Breast epithelium (tissue), 4 donors: ENCODE measurements at places on chromosomes 5 and 9.
A peak's percentile ranks its signal among the peaks of the same experiment; 100 is the strongest.

GRCh38 chr9:123421186-123421585 is 65.2 kb downstream of the CRB2 start:
- no peak for DNase-seq
- H3K36me3 ChIP-seq = no peaks in the 10 kb centered on the region

GRCh38 chr5:58930520-58930919 is 347.6 kb downstream of the RAB3C start:
- no peak for DNase-seq
- no peaks in the 10 kb centered on the region for H3K36me3 ChIP-seq
- H3K4me3 ChIP-seq = no peak overlapping the region
- H3K4me1 ChIP-seq = no peaks in the 10 kb centered on the region
- no peaks in the 10 kb centered on the region for H3K27me3 ChIP-seq
- H3K27ac ChIP-seq = no peak overlapping the region

DNA sequence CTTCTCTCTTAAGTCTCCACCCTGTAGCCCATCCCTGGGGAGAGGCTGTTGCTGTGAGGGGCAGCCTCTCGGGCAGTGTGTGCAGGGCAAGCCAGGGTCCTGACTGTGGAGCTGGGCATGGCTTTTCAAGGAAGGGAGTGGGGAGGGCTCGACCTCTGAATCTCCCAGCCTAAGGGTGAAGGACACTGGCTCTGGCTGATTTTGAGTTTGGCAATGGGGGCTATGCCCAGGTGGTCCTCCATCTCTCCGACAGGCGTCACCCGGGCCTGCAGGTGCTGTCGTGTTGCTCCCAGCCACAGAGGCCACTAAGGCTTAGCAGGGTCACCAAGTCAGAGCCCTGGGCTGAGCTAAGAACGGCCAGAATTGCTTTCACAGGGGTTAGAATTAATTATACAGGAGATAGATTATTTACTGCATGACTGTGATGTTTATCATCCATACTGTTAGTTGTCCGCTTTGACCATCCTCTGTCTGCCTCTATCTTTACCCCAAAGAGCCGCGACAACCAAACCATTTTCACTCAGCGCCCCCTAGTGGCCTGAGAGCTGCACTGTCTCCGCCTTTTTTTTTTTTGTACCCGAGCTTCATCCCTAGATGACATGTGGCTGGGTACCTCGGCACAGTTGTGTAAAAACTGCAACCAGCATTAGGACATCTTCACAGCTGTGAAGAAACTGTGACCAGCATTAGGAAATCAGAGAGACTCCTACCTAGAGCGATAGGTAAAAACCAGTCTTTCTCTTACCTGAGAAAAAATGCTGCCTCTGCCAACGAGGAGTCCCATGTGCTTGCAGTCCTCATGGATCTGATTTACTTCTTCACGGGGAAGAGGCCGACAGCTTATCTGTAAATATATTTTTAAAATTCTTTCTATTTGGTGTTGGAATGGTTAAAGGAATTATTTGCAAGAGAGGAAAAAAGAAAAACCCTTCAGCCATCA is 44.5 kb downstream of the AGXT2 start:
- H3K4me1 ChIP-seq = no peaks in the 10 kb centered on the region
- no peaks in the 10 kb centered on the region for H3K27me3 ChIP-seq
- no peaks in the 10 kb centered on the region for H3K36me3 ChIP-seq
- H3K4me3 ChIP-seq = no peak overlapping the region

GRCh38 chr9:133734590-133735414 is 3.4 kb downstream of the SARDH start:
- no peak overlapping the region for H3K4me3 ChIP-seq
- H3K27ac ChIP-seq = no peak overlapping the region
- H3K36me3 ChIP-seq = no peaks in the 10 kb centered on the region
- DNase-seq = no peak
- no peaks in the 10 kb centered on the region for H3K4me1 ChIP-seq

- no peaks in the 10 kb centered on the region for H3K36me3 ChIP-seq
- H3K27ac ChIP-seq = no peak overlapping the region
- no peak for DNase-seq
- H3K4me1 ChIP-seq = no peaks in the 10 kb centered on the region
- no peaks in the 10 kb centered on the region for H3K27me3 ChIP-seq
These were observed 56.8 kb downstream of the DRD1 start for GRCh38 chr5:175387144-175387543.

DNA sequence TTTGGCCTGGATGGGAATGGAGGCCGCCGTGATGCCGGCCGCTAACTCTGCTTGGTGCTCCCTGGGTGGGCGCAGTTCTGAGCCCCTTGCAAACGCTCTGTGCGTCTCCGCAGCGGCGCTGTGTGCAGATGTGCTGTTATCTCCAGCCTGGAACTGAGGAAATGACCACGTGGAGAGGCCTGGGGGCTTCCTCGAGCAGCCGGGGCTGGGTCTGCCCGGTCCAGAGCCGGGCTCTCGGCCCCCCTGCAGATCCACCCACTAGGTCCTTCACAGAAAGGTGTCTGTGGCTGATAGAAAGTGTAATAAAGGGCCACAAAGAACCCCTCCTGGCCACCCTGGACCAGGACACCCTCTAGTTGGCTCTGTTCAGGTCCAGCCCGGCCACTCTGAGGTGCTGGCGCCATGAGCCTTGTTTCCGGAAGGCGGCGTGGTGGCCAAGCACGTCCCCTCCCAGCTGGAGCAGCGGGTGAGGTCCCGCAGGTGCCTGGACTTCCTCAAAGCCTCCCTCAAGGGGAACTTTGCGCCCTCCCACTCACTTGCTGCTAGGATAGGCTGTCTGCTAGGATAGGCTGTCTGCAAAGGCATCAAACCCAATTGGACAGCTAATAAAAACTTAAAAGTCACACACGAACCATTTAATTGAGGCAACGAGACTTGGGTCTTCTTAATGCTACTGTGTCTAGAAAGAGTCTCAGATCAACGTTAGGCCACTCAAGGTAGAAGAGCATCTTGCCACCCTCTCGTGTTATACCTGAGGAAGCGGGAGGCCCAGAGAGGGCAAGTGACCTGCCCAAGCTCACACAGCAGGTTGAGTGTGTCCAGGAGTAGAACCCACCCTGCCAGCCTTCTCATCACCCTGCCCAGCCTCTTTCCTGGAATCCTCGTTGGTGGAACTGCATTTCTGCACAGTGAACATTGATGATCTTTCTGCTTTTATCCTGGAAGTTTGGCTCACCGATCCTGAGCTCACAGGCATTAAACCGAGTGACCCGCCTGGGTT is 109.3 kb upstream of the FCN2 start:
- H3K27me3 ChIP-seq = no peaks in the 10 kb centered on the region
- H3K27ac ChIP-seq = no peak overlapping the region
- no peak for DNase-seq

DNA sequence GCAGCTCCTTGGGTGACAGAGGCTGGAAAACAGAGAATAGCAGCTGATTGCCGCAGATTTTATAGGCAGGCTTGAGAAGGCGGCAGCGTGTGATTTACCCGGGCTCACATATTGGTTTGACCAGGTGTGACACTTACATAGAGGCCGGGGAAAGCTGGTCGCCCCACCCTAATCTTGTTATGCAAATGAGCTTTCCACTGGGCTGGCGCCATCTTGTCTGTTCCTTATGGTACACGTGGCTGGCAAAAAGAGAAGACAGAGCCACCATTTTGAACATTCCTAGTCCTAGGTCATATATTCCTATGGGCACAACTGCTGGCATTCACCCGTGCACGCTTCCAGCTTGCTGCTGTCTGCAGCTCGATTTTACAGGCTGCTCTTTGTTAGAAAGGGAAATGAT is 11.3 kb upstream of the SPZ1 start:
- no peaks in the 10 kb centered on the region for H3K4me1 ChIP-seq

- H3K4me1 ChIP-seq = no peaks in the 10 kb centered on the region
- peak overlapping the region; percentile 43 for H3K27ac ChIP-seq
- H3K4me3 ChIP-seq = no peak overlapping the region
These were observed 40.4 kb upstream of the SMU1 start for GRCh38 chr9:33116860-33117259.

DNA sequence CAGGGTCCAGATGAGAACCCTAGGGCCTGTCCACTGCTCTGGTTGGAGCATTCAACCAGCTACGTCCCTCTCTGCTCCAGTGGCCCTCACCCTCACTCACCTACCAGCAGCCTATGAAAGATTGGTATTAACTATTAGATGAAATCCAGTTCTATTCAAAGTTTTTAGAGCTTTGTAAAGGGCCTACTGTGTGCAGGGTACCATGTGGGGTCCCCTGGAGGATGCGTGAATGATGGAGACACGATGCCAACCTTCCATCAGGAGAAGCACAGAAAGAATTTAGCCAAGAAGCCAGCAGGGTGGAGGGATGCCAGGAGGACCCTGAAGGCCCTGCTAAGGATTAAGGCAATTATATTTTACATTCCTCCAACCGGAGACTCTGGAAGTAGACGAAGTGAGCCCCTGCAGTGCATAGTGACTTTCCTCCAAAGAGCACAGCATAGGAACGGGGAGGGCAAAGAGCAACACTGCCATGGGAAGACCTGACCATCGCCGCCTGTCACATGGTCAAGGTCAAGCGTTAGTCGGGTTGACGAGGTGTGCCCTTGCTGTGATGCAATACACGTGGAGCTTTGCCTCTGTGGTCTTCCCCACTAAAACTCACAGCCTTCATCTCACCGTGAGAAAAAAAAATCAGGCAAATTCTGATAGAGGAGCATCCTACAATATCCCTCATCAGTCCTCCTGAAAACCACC is 22.8 kb upstream of the ANKRD33B start:
- no peaks in the 10 kb centered on the region for H3K4me1 ChIP-seq
- no peak for DNase-seq
- peaks cover 17% of the 10 kb centered on the region for H3K27me3 ChIP-seq
